ENCODE measurements at places on chromosomes 6 and 20. TPM values are rescaled to one million over a fixed set of nuclear protein-coding genes. Genes with fewer than 3 reads are reported as not detected.

DNA sequence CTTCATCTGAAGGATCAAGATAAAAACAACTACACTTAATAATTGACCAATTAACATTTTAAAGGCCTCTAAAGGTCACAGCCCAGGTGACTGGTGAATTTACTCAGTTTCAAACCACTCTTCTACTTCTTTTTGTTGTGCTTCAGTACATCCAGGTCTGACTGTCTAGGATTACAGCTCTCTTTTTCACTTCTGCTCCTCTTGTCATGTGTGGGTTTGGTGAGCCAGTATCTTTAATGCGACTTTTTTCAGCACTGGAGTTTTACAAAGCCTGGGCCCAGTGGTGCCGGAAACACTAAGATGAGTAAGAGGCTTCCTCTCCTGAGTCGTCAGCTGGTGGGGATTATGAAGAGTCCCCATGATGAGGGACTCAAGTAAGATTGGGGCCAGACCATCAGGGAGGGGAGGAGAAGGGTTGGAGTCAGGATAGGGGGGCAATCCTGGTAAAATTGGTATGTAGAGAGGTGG, 27.0 kb downstream of the HECA start:
- DNase-seq: no peak

DNA sequence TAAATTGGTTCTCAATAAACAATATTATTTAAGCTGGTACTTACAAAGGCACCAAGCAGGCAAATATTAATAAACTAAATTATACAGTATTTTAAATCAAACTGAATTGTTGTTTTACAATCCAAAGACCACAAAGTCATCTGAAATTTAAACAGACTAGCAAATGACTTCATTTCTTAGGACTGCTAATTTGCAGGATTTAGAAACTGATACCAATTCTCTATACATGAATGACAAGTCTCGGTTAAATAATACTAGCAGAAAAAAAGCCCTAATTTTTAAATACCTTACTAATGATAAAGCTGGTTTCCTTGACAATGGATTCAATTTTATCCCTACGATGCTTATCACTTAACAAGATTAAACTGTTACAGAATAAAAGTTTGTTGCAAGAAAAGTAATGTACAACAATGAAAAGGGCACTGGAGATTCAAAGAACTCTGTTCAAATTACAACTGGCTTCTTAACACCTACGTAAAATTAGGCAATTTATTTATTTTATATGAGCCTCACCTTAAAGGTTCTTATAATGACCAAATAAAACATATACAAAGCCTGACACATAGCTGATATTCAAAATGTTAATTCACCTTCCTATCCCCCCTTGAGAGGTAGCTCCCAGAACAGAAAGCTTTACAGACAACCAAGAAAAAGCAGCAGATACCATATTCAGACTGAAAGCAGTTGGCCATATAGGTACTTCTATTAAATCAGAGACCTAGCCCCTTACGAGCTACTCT, 33.1 kb downstream of the HBS1L start:
- no peak for DNase-seq

- no peak for DNase-seq
Measured at GRCh38 chr6:104046426-104046825, 813.3 kb downstream of the HACE1 start.

The LKAAEAR1 gene
- 3.4 TPM for total RNA-seq

GRCh38 chr20:10579942-10580341, 93.9 kb downstream of the JAG1 start:
- no peak for DNase-seq

DNA sequence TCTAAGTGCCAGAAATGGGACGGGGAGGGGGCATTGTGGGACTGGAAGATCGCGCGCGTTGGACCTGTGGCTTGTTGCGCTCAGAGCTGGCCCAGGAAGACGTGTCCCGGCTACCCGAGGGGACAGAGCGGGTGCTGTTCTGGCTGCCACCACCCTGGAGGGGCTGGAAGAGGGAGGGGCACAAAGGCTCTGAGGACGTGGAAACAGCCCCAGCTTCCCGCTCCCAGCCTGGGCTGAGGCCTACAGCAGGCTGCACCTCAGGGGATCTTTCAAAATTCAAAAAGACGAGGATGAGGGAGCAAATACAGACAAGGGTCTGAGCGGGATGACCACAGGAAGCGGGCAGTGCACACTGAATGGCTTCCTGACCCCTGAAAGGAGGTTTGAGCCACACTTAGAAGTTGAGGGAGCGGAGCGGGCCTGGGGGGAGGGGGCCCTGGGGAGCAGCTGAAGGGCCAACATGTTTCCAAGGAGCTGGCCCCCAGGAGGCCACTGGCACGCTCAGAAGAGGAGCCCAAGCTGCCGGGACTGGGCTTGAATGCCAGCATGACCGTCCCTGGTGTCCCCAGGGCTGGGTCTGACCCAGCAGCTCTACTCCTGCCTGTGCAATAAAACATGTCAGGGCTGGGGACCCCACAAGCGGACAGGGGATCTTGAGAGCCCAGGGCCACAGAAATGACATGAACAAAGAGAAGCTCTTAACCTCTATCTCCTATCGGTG, 1.3 kb downstream of the OXT start:
- no peak for DNase-seq

The CASS4 gene
- 2.2 TPM for total RNA-seq

DNA sequence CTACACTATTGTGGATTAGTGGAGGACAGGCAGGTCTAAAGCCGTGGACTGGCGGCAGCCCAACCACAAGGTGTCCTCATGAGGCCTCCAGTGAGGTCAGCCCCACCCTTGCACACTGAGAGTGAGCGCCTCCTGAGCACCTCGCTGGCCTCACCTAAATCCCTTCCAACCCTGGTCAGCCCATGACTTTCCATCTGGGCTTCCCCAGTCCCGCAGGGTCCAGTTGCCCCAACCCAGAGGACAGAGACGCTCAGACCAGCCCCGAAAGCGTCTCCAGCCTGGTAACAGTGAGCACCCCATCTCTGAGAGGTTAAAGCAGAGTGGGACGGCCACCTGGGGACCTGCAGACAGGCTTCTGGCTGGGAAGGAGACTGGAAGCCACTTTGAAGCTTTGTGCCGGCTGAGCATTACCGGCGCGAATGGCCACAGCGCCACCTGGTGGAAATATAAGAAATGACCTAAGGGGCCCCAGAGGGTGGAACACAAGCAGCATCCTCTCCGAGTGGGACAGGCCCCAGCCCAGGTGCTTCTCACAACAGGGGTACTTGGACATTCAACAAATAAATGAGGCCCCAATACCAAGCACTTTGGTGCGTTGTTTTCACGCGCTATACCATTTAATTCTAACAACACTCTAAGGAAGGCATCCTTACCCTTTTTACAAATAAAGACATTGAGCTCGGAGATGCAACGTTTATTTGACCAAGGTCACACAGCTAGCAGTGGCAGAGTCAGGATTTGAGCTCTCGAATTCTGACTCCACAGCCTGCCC, 65.7 kb upstream of the TOP1 start:
- peak; percentile 64 for DNase-seq

The LBP gene
- 3.9 TPM for total RNA-seq

- no peak for DNase-seq
Measured at GRCh38 chr6:14000901-14001300, 76.1 kb downstream of the RNF182 start.

The DCDC2 gene
- 4.3 TPM for total RNA-seq

- no peak for DNase-seq
Measured at GRCh38 chr20:37938181-37938750, 35.3 kb downstream of the VSTM2L start.

GRCh38 chr6:136411025-136411325, 121.3 kb upstream of the BCLAF1 start:
- DNase-seq: no peak

DNA sequence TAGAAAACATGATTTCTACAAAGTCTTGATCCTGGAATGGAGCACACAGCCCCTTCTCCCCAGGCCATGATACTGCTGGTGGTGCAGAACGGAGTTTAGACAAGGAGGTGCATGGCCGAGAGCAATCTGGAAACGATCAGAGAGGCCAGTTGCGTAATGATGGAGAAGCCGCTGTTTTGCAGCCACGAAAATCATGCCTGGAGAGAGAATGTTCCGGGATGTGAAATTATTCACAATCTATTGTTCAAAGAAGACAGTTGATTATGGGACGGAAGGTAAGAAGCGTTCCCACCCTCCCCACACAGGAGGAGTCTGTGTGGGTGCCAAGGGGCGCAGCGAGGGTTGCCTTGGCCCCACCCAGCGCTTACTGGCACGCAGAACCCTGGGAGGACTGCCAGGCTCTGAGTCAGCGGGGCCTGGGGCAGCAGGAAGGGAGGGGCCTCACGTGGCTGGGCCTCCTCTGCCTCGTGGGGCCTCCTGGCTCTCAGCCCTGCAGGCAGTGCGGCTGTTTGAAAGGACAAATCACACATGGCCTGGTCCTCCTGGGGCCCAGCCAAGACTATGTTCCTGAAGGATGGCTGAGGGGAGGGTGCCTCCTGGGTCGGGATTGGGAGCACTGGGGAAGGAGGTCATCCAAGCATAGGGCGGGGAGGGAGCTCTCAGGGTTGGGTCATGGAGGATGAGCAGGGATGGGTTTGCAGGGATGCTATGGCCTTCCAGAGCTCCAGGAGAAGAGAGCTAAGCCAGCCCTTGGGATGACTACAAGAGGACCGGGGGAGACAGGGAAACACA, 8.7 kb upstream of the AP5S1 start:
- peak; percentile 99 for DNase-seq

DNA sequence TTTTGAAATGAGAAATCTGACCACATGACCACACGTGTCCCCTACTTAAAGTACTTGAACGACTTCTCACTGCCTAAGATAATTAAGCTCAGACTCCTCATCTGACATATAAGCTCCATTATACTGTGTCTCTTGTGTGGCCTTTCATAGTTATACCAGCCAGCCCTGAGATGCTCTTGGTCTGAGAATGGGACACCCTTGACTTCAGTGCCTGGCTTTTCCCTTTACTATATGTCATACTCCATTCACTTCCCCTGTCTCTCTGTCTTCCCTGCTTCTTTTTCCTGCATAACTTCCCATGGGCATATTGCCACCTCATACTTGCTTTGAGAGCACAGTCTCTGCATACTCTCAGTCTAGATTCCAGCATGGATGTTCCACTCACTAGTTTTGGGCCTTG, 53.4 kb upstream of the TINAG start:
- DNase-seq: no peak

GRCh38 chr20:53873230-53873604, 197.2 kb downstream of the BCAS1 start:
- no peak for DNase-seq

GRCh38 chr20:4459081-4459480, 262.6 kb upstream of the PRND start:
- no peak for DNase-seq

DNA sequence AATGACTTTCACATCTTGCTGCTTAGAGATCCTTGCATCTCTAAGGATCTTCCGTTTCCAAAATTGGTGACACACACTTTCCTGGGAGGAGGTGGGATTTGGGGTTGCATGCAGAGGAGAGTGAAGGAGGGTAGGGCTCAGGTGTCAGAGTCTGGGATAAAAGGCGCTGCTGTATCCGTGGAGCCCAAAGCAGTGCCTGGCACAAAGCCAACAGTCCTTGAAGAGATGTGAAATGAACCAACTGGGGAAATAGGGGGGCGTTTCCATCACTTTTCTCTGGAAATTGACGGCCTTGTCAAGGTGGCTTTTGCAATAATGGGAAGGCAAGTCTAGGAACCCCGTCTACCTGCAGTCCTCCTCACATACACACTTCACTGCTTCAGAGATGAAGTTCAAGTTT, 59.5 kb upstream of the NELFCD start:
- DNase-seq: no peak

DNA sequence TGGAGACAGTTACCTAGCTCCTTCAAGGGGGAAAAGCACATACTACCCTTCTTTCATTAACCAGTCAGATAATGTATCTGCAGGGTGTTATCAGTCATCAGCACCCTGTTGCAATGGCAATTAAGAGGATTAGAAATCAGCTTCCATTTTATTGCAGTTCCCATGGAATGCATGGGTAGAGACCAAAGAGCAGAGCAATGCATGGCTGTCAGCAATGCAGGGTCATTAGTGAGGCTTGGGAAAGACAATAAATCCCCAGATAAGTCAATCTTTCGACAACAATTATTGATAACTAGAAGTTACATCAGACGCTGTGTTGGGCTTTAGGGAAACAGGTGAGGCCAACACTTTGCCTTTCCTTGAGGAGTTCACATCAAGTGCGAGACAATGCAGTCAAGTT, 150.9 kb downstream of the MAFB start:
- DNase-seq: no peak

The TRIM31 gene
- total RNA-seq: 1.7 TPM

The PXDC1 gene
- 92.5 TPM for total RNA-seq

GRCh38 chr6:113903666-113904330, 46.7 kb downstream of the MARCKS start:
- peak; percentile 74 for DNase-seq

DNA sequence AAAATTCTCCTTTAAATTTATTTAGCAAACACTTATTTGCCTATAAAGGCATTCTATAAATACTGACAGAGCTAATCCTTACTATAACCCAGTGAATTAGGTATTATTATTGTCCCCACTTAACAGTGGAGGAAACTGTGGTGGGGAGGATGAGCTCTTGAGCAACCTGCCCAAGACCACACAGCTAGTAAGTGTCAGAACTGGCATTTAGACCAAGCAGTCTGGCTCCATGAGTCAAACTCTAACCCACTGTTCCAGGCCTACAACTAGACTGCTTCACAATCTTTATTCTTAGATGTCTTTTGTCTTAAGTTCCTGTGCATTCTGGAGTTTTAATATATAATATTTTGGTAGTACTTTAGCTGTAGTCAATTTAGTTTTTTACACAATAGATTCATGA, 530.8 kb downstream of the BCKDHB start:
- DNase-seq: no peak

Data from umbilical cord (tissue), 2 donors.